ENCODE measurements at places on chromosomes 11 and 22. TPM values are rescaled to one million over a fixed set of nuclear protein-coding genes. Genes with fewer than 3 reads are reported as not detected.

The MUC6 gene
- total RNA-seq, result not detected

The SLC16A8 gene
- 2.1 TPM for total RNA-seq

The SCUBE2 gene
- total RNA-seq, result 12.5 TPM

The CNTF gene
- total RNA-seq, result 1.6 TPM

The SLN gene
- total RNA-seq, result not detected

The SPDYC gene
- total RNA-seq, result not detected

The RNF214 gene
- 20.1 TPM for total RNA-seq

The SLC37A2 gene
- 2.1 TPM for total RNA-seq

The H19 gene
- 9.5 TPM for total RNA-seq

The NECTIN1 gene
- 33.9 TPM for total RNA-seq

The TALDO1 gene
- total RNA-seq, result 76.1 TPM

The CCDC188 gene
- total RNA-seq, result 1.2 TPM

The FADS2 gene
- 178 TPM for total RNA-seq

The ROBO4 gene
- total RNA-seq, result 8.1 TPM

The PLAAT3 gene
- total RNA-seq, result 14.1 TPM

The RFPL3 gene
- not detected for total RNA-seq

The OOSP2 gene
- not detected for total RNA-seq

The MN1 gene
- total RNA-seq, result 12.9 TPM

The PKDREJ gene
- under 0.01 TPM for total RNA-seq

The C11orf52 gene
- 0.69 TPM for total RNA-seq

The HIRA gene
- 26.8 TPM for total RNA-seq

The VPS11 gene
- 28.1 TPM for total RNA-seq

The DDTL gene
- 3.9 TPM for total RNA-seq

The TMEM134 gene
- 9.5 TPM for total RNA-seq

The TIMM10 gene
- total RNA-seq, result 23.3 TPM

The MYEOV gene
- total RNA-seq, result not detected

The SNX15 gene
- total RNA-seq, result 16.4 TPM

The GAL3ST1 gene
- total RNA-seq, result 6.0 TPM

The OR51B2 gene
- total RNA-seq, result 0.46 TPM

The OR10A4 gene
- not detected for total RNA-seq

The MIOX gene
- total RNA-seq, result not detected

The TRIM49 gene
- 0.23 TPM for total RNA-seq

The FGF19 gene
- total RNA-seq, result 2.3 TPM

The PATE2 gene
- 2.1 TPM for total RNA-seq

The WBP2NL gene
- 4.2 TPM for total RNA-seq

The DGAT2 gene
- 7.2 TPM for total RNA-seq

The OR4D5 gene
- total RNA-seq, result not detected

The MUC2 gene
- total RNA-seq, result not detected

The ZPR1 gene
- total RNA-seq, result 38.8 TPM

The CYP2D6 gene
- total RNA-seq, result 4.2 TPM

The CNGA4 gene
- 0.23 TPM for total RNA-seq

The TSPO gene
- total RNA-seq, result 16.1 TPM

The RASSF10 gene
- 10.8 TPM for total RNA-seq

The DNAJB7 gene
- total RNA-seq, result not detected

The TBX1 gene
- not detected for total RNA-seq

The ZMAT5 gene
- 14.3 TPM for total RNA-seq

The SMIM35 gene
- total RNA-seq, result under 0.01 TPM

The C1QTNF4 gene
- total RNA-seq, result 33.2 TPM

All from diencephalon (tissue), 1 donor.